GM12891 (cell line): ENCODE measurements at places on chromosomes 7 and 10.

DNA sequence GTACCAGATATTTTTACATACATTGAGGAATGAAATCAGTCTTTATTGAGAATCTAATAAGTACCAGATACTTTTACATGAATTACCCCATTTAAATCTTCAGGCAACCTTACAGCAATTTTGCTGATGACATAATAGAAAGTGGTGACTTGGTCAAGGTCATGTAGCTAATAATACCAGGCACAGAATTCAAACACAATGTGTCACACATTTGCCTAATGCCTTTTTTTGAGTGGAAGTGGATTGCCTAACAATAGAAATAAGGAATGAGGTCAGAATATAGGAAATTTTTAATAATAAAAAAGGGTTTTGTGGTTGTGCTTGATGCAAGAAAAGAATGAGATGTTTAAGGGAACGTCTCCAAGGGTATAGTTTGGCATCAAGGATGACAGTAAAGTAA, 466.6 kb upstream of the IGFBP3 start:
- DNase-seq = no peak

DNA sequence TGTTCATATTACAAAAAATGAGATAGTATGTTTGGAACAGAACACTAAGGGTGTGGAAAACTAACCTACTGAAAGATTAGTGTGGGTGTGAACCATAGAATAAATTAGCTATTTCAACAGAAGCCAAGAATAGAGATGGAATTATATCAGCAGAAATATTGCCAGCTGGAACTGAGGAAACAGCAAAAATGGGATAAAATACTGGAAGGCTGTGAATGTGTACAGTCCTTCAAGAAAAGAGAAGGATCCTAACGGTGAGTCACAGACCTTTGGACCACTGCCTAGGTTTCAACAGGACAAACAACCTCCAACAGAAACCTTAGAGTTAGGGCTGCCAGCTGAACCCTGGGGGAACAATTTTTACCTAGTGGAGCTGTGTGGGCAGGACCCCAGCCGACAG, 395.0 kb downstream of the ZWINT start:
- no peak for DNase-seq

DNA sequence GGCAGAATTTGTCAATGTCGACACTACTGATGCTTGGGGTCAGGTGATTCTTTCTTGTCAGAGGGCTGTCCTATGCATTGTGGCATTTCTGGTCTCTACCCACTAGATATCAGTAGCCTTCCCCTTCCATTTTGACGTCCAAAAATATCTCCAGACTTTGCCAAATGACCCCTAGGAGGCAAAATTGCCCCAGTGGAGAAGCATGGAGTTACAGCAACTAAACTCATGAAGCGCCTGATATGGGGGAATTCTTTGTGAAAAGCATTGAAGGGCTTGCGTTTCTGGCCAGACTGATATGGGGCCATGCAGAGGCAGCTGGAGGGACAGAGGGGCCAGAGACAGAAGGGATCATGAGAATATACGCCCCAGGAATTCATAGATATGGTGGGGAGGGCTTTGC, 43.6 kb downstream of the ADRB1 start:
- no peak for DNase-seq

GRCh38 chr10:97196223-97197029, 10.7 kb upstream of the SLIT1 start:
- peak; percentile 66 for DNase-seq

DNA sequence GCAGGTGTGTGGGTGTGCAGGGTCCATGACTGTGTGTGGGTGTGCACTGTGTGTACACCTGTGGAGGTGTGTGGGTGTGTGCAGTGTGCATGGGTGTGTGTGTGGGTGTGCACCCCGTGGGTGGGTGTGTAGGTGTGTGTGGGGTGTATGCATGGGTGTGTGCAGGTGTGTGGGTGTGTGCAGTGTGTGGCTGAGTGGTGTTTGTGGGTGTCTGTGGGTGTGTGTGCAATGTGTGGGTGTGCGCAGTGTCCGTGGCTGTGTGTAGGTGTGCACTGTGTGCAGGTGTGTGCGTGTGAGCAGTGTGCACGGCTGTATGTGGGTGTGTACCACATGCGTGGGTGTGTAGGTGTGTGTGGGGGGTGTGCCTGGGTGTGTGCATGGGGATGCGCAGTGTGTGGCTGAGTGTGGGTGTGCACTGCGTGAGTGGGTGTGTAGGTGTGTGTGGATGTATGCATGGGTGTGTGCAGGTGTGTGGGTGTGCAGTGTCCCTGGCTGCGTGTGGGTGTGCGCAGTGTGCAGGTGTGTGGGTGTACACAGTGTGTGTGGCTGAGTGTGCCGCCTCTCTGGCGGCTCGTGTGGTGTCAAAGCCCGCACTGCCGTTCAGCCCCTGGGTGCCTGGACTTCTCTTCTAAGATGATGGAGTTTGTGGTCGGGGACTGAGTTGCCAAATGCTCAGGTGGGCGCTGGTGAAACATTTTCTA, 208.3 kb downstream of the DNAJB6 start:
- no peak for DNase-seq
